NCI-H1694 (cell line): ENCODE measurements at places on chromosomes 11 and 22.

DNA sequence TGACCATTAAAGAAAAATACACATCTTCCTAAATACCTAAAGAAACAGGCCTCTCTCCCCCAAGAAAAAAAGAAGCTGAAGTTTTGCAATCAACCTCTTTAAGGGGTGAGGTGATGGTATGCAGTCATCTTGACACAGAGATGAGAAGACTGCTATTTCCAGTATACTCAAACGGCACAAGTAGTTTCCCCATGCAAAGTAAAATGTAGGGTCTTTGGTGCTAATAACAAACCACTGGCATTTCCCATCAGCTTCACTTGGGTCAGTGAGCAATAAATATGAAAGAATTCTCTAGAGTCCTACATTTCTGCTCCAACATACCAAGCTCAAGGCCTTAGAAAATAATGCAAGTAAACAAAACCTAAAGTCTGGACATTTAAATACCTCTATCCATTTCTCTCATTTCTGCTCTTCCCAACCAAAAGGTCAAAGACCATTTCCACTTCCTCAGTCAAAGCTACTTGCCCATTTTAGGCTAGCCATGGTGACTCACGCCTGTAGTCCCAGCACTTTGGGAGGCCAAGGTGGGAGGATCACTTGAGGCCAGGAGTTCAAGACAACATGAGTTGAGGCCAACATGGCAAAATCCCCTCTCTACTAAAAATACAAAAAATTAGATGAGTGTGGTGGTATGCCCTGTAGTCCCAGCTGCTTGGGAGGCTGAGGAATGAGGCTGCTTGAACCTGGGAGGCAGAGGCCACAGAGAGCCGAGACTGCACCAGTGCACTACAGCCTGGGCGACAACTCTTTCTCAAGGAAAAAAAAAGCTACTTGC, 39.5 kb upstream of the CHRNA10 start:
- no peak for DNase-seq

DNA sequence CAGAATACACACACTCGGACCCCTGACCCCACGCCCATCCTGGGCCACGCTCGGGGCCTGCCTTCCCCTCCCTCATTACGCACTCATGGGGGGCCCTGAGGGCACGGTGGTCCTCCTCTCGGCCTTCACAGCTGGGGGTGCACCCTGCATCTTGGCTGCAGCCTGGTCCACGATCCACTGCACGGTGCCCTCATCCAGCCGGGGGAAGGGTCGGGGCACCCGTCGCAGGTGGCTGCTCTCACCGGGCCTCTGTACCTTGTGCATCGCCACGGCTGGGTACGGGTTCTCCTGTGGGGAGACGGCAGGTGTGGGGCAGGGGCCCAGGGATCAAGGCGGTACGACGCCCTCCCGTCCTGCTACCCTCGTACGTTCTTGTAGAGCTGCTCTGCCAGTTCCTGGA, 10.4 kb downstream of the SBF1 start:
- no peak for DNase-seq

GRCh38 chr11:1172729-1173117, 15.0 kb downstream of the MUC5AC start:
- DNase-seq: no peak

DNA sequence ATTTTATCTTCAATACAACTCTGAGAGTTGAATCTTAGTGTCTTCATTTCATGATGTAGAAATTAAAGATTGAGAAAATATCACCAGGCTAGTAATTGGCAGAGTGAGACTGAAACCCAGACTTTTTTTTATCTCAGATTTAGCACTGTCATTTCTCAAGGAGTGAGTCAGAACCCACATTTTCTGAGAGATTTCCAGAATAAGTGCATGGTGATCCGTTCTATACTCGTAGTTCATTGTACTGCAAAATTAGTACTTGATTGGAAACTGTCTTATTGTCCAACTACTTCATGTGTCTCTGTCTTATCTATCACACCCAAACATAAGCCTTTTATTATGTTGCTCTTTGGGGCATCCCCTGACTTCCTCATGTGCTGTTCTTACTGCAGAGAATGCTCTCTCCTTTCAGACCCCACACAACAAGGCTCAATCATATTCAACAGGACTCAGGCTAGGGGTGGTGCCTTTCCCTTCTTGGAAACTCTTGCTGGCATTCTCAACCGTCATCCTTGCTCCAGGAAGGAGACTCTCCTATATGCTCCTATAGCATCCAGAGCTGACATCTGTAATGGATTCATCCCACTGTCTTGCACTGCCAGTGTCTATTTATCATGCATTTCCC, 76.7 kb upstream of the BLID start:
- no peak for DNase-seq

GRCh38 chr22:30755759-30756124, 61.1 kb downstream of the OSBP2 start:
- no peak for DNase-seq

DNA sequence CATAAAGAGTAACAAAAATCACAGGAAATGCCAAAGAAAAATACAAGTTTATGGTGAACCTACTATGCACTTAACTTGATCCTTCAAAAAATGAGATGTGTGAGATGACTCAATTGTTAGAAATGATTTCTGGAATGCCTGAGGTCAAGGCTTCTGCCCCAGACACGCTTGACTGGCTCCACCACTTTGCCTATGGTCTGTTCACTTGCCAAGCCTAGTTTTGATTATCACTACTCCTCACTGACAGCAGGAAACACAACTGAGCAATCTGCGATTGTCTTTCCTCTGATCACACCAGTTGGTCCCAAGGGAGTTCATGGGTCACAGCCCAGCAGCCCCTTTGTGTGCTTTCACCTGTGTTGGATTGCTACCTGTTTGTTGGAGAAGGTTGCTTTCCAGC, 20.6 kb upstream of the PRDM10 start:
- no peak for DNase-seq

GRCh38 chr22:44605486-44605885, 96.5 kb upstream of the PRR5 start:
- no peak for DNase-seq

DNA sequence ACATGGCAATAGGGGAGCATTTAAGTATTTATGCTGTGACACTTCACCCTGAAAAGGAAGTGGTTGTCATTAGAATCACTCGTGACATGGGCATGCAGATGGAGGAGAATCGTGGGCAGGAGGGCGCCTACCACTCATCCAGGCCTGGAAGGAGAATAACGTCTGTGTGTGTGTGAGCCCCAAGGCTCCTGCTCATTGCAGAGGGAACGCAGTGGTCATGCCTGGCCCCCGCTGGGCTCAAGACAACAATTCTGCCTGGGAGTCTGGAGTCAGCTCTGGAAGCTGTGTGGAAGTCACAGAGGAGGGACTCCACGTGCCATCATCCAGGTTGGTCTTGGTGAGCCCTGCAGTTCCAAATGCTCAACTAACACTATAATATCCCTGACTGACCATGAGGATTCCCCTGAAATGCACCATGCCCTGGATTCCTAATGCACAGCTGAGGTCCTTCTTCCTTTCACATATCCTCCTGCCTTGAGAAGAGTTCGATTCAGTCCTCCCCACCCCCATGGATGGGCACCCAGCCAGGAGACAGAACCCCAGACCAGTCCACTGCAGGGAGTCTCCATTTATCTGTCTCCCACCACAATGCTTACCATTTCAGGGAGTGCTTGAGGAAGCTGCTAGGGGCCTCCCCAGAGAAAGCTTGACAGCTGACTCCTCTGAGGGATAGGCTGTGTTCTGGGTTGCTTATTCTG, 446.9 kb upstream of the B3GAT1 start:
- DNase-seq: no peak

DNA sequence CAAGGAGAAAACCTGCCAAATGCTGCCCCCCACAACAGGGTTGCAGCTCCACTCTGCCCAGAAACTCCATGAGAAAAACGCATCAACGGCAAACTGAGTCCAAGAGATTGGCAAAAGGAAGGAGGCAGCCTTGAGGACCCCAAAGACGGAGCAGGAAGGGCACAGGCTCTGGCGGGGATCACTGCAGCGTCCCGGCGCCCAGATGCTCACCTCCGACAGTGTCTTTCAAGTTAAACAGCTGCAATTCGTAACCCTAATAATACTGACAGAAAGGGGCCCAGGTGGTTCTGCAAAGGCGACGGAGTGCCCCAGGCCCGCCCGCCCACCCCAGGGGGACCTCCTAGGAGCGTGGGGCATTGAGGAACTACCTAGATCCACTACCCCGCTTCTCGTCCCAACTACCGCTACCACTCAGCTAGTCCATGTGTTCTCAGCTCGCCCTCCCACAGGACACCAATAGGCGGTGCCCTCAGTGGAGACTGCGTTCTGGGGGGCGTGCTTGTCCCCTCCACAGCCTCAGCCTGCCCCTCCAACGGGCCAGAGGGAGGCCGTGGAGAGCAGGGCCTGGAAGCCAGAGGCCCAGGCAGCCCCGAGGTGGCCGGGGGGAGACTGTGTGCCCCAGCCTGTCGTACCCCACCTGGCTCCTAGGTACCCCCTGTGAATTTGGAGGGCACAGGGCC, 127.4 kb downstream of the PHF21B start:
- no peak for DNase-seq

GRCh38 chr11:36193290-36193619, 96.0 kb downstream of the COMMD9 start:
- DNase-seq: no peak

GRCh38 chr11:73229321-73229895, 11.3 kb downstream of the P2RY2 start:
- DNase-seq: no peak

DNA sequence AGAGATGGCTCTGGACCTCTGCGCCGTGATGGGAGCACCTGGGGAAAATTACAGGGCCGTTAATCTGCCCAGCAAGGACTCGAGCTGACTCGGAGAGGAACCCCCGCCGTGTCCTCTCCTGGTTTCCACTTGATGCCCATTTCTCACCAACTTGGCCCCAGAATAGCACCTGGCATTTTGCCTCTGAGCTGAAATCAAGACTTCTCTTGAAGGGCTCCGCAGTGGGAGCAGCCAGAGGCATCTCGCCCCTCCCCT, 19.0 kb upstream of the CABP7 start:
- DNase-seq: no peak

DNA sequence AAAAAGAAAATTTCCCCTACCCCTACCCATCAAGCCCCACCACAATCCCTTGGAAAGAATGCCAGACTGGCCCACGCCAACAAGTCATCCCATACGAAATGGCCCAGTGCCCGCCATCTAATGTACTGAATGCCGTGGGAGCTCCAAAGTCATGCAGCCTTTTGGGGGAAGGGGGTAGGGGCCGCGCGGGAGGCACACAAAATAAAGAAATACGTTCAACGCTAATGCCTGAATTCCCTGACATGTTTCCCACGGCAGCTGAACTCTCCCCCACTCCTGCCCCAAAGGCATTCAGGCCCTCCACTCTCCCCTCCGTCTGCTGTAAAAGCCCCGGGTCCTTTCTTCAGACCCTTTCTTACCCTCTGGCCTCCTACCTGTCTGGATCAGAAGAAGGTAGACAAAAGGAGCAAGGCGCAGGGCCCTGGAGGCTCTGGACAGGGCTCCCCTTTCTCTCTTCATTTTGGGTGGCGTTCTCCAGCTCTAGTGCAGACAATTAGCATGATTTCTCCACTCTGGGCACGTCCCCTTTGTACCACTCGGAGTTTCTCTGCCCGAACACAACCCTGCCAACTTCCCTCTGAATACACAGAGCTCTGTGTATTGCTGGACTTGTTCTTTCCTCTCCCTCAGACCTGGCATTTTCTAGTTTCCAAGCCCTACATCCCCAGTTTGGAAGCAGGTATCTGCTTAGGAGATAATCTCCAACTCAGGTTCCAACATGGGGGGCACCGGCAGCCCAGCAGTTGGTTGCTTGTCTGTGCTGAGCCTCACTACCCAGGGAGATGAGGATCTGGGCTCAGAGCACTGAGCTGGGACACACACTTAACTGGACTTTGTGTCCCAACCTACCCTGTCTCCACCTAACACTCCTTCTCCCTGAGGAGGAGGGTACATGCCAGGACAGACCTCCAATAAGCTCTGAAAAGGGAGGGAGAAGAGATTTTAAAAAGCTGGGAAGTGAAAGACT, at the start of gene HEPACAM:
HEPACAM (minus strand) TSS at position 500 of the 967 bp plus-strand sequence; CDS start at position 459, 41 bp downstream.
- no peak for DNase-seq

GRCh38 chr11:128417607-128418324, 169.6 kb downstream of the ETS1 start:
- no peak for DNase-seq

DNA sequence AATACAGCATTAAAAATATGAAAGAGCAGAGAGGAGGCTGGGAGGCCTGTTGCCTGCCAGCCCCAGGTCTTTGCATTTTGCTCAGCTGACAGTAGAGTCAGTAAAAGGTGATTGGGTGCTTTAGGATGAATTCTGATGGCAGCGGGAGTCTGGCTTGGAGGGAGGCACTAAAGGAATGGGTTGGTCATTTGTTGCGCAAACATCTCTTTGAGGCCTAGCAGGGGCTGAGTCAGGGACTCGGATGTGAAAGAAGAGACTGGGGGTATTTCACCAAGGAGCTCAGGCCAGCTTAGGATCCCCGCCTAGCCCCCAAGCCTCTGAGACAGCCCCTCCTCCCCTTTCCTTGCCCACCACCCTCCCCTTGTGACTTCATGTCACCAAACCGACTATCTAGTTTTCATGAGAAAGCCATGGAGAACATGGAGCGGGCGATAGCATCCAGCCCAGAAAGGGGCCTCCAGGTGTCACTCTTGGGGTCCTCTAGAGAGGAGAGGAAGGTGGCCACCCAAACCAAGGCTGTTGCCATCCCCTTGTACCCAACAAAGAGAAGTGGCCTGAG, 9.7 kb downstream of the DGKZ start:
- DNase-seq: no peak

GRCh38 chr11:125306476-125306875, 141.9 kb downstream of the PKNOX2 start:
- no peak for DNase-seq

DNA sequence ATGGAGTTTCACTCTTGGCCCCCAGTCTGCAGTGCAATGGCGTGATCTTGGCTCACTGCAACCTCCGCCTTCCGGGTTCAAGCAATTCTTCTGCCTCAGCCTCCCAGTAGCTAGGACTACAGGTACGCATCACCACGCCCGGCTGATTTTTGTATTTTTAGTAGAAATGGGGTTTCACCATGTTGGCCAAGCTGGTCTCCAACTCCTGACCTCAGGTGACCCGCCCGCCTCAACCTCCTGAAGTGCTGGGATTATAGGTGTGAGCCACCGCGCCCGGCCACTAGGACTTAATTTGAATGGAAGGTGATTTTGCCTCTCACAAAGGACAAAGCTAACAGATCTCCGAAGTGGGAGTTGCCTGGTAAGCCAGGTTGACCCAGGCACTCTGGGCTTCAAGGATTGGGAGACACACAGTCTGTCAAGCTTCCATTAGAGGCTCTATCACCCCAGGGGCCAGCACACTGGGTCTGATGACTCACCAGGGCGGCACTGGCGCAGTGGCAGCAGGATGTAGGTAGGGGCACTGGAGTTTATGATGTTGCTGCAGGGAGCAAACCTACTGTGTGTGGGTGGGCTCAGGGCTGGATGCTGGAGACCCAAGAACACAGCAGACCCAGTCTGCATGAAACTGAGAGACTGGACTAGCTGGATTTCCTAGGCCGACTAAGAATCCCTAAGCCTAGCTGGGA, 17.8 kb upstream of the KCTD14 start:
- DNase-seq: no peak

GRCh38 chr11:8928981-8929615, 3.6 kb downstream of the C11orf16 start:
- DNase-seq: no peak

GRCh38 chr11:69459848-69460539, 21.5 kb upstream of the LINC01488 start:
- DNase-seq: no peak

- no peak for DNase-seq
These were observed 1487.3 kb downstream of the TBC1D22A start for GRCh38 chr22:48249713-48250268.

- DNase-seq: no peak
These were observed 187.7 kb upstream of the E2F8 start for GRCh38 chr11:19428206-19429002.

GRCh38 chr22:32531931-32532819, 57.6 kb downstream of the FBXO7 start:
- no peak for DNase-seq

- no peak for DNase-seq
These were observed 494.7 kb downstream of the INSC start for GRCh38 chr11:15609445-15609844.
